Activated naive CD4-positive, alpha-beta T cell treated with anti-CD3 and anti-CD28 coated beads, Interleukin-2, amount 50 U/mL, for 16 hours (primary cell): ENCODE measurements at places on chromosomes 5 and 9.

DNA sequence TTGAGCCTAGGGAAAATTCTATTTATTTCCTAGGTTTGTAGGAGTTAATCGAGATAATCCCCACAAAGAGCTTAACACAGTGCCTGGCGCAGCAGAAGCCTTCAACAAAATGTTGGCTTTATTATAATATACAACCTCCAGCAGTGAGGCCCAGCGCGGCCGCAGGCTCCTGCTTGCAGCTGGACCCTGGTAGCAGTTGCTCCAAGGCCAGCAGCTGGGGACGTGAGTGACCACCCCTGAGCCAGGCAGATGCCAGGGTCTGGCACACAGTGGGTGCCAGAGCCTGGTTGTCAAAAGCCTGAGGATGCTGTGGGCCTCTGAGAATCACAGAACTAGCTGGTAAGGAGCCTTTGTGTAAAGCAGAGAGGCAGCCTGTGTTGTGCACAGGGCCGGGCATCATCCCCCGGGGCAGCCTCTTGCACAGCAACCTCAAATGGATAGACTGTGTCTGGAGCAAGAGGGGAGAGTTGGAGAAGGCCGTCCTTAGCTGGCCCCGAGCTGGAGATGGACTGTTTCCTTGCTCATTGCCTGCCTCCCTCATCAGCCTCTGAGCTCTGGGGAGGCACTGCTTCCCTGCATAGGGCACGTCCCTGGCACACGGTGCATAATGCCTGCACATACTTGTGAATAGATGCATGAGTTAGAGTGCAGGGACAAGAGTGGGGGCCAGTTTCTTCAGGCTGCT is 17.3 kb downstream of the CSF1R start:
- DNase-seq: no peak

GRCh38 chr5:7473668-7474215 is 77.8 kb downstream of the ADCY2 start:
- no peak for DNase-seq

GRCh38 chr9:86600291-86600690 is 246.1 kb upstream of the TUT7 start:
- DNase-seq: no peak

- DNase-seq: no peak
These were observed 503.7 kb downstream of the SPATA31D1 start for GRCh38 chr9:82492274-82492673.

GRCh38 chr5:172455511-172456061 is 1.3 kb upstream of the SH3PXD2B start:
- DNase-seq: no peak

GRCh38 chr5:59174248-59174844 is 591.5 kb downstream of the RAB3C start:
- no peak for DNase-seq

- no peak for DNase-seq
These were observed 882.6 kb downstream of the PTPRD start for GRCh38 chr9:9730174-9730573.

- DNase-seq: no peak
These were observed 457.6 kb downstream of the PLK2 start for GRCh38 chr5:58002323-58002722.

DNA sequence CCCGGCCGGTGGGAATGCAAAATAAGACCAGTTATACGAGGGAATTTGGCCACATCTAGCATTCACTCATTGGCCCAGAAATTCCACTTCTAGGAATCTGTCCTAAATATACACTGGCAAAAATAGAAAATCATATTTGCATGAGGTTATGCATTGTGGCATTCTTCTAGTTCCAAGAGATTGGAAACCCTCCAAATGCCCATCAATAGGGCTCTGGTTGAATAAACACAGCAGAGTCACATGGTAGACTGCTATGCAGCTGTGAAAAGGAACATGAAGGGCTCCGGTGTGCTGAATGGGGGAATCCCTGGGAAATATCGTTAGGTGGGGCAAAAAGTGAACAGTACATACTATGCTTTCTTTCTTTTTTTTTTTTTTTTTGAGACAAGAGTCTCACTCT is 36.8 kb downstream of the PTGES start:
- no peak for DNase-seq

- no peak for DNase-seq
These were observed 64.2 kb upstream of the IRX1 start for GRCh38 chr5:3531320-3531986.

DNA sequence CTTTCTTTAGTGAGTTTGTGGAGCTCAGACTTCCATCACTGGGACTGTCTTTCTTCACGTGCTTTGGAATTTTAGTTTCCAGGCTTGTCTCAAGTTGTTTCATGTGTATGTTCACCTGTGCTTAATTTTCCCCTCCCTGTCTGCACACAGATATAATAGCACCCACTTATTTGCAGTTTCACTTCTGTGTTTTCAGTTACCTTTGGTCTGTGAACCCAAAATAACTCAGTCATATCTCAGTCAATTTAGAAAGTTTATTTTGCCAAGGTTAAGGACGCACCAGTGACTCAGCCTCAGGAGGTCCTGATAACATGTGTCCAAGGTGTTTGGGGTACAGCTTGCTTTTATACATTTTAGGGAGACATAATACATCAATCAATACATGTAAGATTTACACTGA is 330.4 kb downstream of the ICE1 start:
- DNase-seq: no peak

GRCh38 chr9:88975966-88976889 is 15.0 kb upstream of the S1PR3 start:
- DNase-seq: no peak

- DNase-seq: no peak
These were observed 50.6 kb downstream of the SMARCA2 start for GRCh38 chr9:2065704-2066103.
